ENCODE measurements at places on chromosomes 2 and 18.
A peak's percentile ranks its signal among the peaks of the same experiment; 100 is the strongest.

DNA sequence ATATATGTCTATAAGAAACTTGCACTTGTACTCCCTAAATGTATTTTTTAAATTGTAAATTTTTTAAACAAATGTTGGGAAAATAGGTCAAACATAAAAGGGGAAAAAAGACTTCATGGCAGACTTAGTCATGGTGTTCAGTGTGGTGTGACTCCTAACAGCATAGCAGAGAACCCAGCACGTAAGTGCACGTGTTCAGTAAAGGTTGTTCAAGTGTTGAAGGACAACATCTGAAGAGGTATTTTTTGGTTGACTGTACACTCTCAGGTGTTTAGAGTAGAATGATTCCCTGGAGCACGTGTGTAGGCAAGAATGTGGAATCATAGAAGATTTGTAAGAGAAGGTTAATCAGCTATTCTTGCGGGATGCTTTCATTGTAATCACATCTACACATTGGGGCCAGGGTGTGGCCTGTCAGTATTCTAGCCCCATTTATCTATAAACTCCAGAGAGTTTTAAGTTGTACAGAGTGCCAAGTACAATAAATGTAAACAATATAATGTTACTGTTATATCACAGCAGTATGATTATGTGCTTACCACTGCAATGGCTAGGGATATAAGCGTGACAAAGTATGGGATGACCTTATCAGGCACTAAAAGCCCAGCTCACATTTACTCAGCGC is 106.8 kb downstream of the CRIM1 start:
- no peak for DNase-seq

DNA sequence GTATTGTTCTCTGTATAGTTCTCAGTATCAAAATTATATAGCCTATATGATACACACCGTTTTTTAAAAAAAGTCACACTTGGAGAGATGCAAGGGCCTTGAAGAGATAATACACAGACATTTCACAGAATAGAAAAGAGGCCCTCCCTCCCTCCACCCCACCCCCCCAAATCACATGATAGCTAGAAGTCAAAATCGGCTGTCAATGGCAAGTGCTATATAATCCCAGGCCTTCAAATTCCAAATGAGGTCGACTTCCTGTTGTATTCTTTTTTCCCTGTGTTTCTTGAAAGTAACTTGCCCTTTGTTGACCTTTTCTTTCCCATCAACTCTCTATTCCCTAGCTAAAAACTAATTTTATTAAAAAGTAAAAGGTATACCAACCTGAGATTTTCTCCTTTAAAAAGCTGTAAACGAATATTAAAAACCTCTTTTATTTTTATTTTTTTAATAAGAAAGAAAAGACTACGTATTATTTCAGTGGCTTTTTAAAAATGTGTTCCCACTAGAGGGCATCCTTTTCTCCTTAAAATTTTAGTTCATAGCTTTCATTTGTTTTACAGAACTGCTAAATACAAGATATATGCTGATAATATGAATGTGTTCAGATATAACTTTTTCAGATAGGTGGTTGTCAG is 46.6 kb downstream of the KCMF1 start:
- no peak for DNase-seq

DNA sequence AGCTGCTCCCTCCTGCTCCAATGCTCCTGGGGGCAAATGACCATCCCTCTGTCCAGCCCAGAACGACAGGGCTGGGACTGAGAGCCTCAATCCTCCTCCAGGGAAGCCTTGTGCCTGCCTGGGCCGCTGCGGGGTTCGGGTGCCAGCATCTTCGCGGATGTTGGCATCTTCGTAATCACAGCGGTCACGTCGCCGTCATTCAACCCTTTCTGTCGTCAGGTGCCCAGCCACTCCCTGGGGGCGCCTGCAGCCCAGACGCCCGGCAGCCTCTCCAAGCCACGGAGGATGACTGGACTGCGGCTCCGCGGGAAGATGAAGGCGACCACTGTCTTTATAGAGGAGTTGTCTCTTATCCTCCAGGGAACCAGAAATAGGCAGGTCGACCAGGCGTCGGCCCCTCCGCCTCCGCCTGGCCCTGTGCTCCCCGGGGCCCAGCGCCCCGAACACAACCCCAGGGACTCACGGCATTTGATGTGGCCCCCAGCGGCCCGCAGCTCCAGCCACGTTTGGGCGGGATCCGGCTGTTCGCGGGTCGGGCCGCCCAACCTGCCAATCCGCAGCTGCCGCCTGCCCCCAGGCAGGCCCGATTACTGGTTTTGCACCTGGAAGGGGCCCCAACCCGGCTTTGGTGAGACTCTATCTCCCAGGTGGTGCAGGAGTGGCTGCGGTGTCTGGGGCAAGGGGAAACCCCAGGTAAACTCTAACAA is 113.9 kb downstream of the THNSL2 start:
- no peak for DNase-seq

DNA sequence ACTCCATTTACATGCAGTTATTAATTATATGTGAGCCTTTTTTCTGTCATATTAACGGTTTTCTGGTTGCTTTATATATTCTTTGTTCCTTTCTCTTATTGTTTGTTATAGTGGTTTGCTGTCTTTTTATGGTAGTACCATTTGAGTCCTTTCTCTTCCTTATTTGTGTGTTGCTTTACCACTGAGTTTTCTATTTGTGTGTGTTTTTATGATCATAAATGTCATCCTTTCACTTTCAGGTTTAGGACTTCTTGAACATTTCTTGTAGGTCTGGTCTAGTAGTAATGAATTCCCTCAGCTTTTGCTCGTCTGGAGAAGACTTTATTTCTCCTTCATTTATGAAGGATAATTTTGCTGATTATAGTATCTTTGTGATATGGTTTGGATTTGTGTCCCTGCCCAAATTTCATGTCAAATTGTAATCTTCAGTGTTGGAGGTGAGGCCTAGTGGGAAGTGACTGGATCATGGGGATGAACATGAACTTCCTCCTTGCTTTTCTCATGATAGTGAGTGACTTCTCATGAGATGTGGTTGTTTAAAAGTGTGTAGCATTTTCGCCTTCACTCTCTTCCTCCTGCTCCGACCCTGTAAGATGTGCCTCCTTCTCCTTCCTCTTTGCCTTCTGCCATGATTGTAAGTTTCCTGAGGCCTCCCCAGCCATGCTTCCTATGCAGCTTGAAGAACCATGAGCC is 11.5 kb downstream of the GCC2 start:
- DNase-seq: no peak

DNA sequence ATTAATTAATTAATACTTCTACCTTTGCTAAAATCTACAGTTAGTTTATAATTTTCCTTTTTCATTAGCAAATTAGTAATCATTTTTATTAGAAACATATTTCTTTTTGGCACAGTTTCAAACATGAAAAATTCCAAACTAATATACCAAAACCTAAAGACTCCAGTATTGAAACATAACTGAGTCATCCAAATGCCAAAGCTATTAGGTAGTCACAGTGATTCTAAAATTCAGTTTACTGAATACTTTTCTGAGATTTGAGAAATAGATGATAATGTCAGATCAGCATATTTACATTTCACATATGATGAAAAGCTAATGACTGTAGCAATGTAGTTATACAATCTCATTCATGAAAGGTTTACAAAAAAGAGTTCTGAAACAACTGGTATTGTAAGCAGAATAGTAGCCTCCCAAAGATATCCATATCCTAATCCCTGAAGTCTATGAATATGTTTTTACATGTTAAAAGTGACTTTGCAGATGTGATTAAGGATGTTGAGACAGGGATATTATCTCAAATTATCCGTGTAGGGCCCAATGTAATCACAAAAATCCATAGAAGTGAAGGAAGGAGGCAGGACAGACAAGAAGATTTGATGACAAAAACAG is 680.2 kb upstream of the CHAC2 start:
- DNase-seq: no peak

- DNase-seq: no peak
Observed at GRCh38 chr2:4356109-4356508, 652.7 kb downstream of the DCDC2C start.

DNA sequence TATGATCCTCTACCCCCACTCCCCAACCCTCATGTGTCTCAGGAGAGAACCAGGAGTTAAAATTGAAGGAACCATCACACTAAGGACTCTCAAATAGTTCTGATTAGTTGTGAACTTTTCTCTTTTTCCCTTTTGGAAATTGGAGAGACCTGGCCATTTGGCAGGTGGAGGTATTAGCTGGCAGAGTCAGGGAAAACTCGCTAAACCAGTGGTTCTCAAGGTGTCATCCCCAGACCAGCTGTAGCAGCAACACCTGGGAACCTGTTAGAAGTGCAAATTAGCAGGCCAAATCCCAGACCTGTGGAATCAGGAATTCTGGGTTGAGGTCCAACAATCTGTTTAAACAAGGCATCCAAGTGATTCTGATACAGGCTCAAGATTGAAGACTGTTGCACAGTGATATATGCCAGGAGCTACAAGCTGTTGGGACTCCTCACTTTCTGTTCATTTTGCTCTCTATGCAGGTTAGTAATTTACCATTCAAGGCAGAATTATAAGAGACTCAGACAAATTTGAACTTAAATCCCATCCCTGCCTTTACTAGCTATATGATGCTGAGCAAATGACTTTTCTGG is 2.8 kb upstream of the TMEM131 start:
- no peak for DNase-seq

DNA sequence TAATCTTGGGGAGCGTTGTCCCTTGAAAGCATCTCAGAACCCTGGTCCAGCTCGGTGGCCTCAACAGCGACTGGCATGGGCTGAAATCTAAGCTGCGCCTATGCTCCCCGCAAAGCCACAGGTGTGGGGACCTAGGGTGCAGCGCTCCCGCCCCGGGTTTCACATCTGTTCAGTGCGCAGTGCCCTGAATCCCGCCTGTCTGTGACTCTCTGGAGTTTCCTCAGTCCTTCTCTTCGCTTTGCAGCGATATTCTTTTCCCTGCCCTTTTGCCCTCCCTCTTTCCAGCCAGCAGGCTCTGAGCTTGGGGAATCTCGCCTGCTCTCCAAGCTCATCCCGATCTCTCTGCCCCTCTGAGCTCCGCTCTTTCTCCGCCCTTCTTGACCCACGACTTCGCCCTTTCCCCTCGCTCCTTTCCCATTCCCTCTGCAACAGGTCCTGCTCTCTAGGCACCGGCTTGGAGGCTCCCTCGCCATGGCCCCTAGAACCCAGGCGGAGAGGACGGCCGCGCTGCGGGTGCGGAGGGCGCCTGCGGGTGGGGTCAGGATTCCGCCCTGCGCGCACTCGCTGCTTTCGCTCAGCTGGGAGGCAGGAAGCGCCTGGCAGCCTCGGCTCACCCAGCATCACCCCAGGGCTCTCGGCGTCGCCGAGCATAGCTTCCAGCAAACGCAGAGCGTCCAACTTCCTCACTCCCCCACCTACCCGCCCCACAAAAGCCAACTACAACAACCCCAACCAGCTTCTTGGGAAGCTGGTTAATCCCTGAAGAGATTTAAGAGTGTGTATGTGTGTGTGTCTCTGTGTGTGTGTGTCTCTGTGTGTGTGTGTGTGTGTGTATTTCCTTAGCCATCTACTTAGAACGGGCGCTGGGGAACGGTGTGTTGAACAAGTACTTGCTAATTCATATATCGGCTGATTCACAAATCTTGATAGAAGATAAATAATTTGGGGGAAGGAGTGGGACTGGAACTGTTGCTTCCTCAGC is 1.1 kb downstream of the GRP start:
- peak; percentile 33 for DNase-seq

- no peak for DNase-seq
Observed at GRCh38 chr2:240278661-240279060, 138.2 kb upstream of the OTOS start.

All from NCI-H82 (cell line).